ENCODE measurements at places on chromosomes 4 and X.

DNA sequence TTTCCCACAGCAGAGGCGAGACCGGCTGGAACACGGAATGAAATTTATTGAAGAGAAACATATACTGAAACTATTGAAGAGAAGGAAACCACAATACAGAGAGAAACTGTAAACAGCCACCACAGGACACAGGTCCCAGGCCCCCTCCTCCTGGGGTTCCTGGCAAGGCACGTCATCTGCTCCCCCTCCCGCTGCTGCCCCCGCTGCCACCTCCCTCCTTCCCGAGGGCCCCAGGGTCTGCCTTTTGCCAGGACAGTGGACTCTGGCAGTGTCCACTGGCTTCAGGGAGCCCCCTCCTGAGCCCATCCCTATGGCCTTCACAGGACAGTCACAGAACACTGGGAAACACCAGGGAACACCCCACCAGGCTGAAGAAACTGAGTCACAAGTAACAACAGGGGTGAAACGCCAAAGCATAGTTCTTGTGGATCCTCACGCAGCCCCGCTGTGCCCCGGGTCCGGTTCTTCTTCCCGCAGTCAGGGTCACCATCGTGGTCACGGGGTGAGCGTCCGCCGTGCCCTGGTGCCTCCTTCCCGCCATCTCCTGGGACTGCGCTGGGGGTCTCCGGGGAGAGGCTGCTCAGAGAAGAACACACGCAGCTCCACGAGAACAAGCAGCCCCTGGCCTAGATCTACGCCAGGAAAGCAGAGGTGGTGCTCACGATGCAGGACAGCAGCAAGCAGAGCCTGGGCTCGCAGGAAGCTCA is 5.4 kb downstream of the PNMA6E start:
- DNase-seq: no peak

- no peak for DNase-seq
These were observed 1.8 kb downstream of the SLC38A5 start for GRCh38 chrX:48468247-48468671.

GRCh38 chr4:25926462-25926861 is 12.4 kb downstream of the SMIM20 start:
- DNase-seq: no peak

DNA sequence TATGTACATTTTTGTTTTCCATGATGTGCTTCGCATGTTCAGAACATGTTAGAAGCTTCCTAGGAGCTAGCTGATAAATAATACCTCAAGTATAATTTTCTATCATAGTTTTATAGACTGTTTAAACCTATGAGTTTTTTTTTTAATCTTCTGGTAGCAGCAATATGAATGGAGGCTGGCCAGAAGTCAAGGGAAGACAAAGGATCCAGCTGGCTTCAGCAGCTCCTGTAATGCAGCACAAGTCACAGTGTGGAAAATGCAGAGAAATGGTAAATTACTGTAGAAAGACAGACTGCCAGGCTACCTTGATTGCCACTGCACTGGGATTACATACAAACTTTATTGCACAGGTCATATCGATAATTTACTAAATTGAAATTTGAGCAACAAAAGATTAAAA is 537.9 kb downstream of the IQCM start:
- no peak for DNase-seq

DNA sequence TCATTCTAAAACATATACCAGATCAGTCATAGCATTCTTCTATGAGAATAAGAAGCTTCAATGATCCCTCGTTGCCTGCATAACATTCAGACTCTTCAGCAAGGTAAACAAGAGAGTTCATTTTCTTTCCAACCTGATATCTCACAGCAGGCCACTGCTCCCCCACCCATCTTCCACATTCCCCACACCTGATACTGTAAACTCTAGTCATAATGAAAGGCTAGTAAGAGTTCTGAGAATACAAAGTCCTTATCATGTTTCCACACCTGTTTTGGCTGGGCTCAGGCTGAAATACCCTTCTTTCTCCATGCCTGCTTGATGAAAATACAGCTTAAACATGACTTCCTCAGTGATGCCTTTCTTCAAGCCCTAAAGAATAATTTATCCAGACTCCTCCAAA is 2.3 kb upstream of the AASDH start:
- DNase-seq: no peak

GRCh38 chr4:113445286-113445685 is 316.3 kb downstream of the CAMK2D start:
- DNase-seq: no peak
